ENCODE measurements at places on chromosomes 3 and 15. TPM values are rescaled to one million over a fixed set of nuclear protein-coding genes. Genes with fewer than 3 reads are reported as not detected.

- DNase-seq = no peak
Observed at GRCh38 chr3:116200956-116201690, 244.2 kb downstream of the LSAMP start.

DNA sequence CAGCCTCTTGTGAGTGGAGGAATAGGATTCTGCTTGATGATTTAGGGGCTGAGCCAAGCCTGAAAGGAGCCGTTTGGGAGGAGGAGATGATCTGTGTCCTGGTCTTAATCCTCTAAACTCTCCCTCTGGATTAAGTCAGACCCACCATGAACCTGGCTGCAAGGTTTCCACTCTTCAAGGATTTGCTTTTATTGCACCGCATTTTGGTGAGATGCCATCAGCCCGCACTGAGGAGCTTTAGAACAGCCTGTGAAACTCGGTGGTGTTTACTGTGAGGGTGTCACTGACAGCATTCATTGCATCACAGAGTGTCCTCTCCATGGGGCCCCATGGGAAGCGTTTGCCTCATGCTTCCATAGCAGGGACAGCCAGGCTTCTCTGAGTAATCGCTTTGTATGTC, 59.2 kb downstream of the EPHB1 start:
- no peak for DNase-seq

The ALPK3 gene
- under 0.01 TPM for total RNA-seq

- DNase-seq = no peak
Observed at GRCh38 chr15:66071921-66072295, 181.6 kb downstream of the MEGF11 start.

DNA sequence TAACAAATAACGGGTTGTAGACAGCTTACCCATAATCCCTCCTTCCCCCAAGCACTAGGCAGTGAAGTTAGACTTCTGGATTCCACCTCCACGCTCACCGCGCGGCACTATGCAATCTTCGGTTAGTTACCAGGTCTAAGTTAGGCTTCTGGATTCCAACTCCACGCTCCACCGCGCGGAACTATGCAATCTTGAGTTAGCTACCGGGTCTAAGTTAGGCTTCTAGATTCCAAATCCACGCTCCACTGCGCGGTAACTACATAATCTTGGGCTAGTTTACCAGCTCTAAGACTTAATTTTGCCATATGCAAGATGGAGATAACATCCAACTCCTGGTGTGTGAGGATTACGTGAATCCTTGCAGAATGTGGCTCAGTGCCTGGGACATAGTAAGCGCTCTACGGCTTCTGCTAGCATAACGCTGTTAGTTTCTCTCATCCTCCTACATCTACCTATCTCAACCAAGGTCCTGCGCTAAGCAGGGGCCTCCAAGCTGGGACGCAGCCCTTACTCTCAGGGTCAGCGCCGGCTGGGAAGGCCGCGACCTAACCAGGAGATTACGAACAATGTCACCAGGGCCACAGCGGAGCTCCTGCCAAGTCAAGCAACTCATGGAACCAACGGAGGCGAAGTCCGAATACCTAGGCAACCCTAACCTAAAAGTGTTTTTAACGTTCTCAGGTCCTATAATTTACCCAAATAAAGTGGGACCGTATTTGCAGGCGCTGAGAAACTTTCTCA, 497 bp upstream of the RPLP1 start:
- peak; percentile 56 for DNase-seq

The SNRPN gene
- 185 TPM for total RNA-seq

The RTP1 gene
- not detected for total RNA-seq

GRCh38 chr3:67601385-67601784, 53.0 kb downstream of the SUCLG2 start:
- no peak for DNase-seq

DNA sequence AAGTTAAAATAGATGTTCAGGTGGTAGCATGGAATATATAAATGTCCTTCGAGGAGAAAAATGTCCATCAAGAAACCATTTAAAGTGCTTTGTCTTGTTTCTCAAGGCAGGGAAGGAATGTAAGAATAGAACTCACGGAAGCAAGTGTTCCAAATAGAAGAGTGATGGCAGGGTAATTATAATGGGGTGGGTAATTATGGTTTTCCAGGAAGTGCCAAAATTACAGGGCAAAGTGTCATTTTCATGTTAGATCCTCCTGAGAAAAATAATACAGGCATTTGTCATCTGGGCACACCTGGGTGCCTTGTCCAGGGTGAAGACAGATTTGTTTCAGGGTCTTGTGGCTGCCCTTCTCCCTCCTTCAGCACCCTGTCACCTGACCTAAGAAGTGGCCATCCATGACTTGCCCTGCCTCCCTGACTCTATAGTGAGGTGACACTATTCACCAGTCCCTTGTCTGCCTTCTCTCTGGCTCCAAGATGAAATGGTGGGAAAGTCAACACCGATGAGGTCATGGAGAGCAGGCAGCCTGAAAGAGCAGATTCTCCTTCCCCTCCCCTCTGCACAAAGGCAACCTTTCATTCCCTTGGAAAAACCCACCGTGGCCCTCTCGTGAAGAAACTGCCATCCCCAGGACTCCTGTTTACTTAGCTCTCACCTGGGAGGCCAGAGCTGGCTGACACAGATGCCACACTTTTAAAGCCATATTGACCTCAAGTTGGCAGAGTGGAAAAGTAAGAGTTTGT, 45.1 kb upstream of the AMOTL2 start:
- DNase-seq = no peak

The FMN1 gene
- 29.4 TPM for total RNA-seq

The ERICH6 gene
- not detected for total RNA-seq

DNA sequence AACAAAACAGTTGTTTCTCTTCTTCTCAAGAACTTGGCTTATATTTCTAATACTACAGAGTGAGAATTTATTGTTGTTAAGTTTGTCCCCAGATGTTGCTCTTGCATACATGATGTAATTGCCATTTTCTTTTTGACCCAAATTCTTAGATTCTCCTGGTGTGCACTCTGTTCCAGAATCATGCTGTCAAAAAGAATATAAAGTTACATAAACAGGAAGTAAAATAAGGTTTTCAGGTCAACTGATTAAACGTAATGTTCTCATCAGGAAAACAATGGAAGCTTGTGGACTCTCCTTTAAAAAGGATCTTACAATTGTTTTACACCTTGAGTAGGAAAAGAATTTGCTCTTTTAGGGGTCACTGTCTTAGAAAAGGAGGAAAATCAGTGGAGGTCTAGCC, 121.8 kb downstream of the ADAM10 start:
- DNase-seq = no peak

The PGBD4 gene
- 1.9 TPM for total RNA-seq
